ENCODE measurements at places on chromosomes 5 and 9.

- no peak for DNase-seq
Observed at GRCh38 chr9:97786341-97786740, 66.7 kb upstream of the FOXE1 start.

DNA sequence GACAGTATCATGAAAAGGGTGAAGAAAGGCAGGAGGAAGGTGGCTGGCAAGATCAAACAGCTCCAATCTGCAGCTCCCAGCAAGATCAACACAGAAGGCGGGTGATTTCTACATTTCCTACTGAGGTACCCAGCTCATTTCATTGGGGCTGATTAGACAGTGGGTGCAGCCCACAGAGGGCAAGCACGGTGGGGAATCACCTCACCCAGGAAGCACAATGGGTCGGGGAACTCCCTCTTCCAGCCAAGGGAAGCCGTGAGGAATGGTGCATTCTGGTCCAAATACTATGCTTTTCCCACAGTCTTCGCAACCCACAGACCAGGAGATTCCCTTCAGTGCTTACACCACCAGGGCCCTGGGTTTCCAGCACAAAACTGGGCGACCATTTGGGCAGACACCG is 66.8 kb downstream of the CAMSAP1 start:
- DNase-seq = no peak

GRCh38 chr5:108430931-108431608 is 49.2 kb upstream of the FBXL17 start:
- DNase-seq = no peak

GRCh38 chr9:119836036-119836435 is 466.8 kb upstream of the BRINP1 start:
- no peak for DNase-seq

- DNase-seq = no peak
Observed at GRCh38 chr9:134784577-134785305, 95.9 kb upstream of the FCN2 start.

DNA sequence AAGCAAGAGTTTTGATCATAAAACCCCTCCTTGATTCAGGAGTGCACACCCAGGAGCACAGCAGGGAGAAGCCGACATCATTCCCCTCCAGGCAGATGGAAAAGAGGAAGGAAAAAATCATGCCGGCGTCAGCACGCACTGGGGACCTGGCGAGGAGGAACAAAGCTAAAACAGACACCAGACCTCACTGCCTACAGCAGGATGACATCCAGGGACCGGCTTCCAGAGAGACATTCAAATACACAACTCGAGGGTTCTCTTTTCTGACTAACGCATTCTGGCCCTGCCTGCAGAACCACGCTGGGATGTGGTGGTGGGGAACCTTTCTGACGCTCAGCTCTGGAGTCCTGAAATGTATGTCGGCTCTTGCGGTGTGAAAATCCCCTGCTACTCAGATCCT is 2.7 kb downstream of the UBAC1 start:
- DNase-seq = no peak

- no peak for DNase-seq
Observed at GRCh38 chr5:110658006-110658405, 68.5 kb downstream of the TMEM232 start.

- no peak for DNase-seq
Observed at GRCh38 chr5:31417512-31417911, 114.4 kb downstream of the DROSHA start.

- no peak for DNase-seq
Observed at GRCh38 chr5:149496166-149496565, 55.1 kb downstream of the CSNK1A1 start.

GRCh38 chr9:99090336-99091130 is 14.4 kb upstream of the TGFBR1 start:
- no peak for DNase-seq

DNA sequence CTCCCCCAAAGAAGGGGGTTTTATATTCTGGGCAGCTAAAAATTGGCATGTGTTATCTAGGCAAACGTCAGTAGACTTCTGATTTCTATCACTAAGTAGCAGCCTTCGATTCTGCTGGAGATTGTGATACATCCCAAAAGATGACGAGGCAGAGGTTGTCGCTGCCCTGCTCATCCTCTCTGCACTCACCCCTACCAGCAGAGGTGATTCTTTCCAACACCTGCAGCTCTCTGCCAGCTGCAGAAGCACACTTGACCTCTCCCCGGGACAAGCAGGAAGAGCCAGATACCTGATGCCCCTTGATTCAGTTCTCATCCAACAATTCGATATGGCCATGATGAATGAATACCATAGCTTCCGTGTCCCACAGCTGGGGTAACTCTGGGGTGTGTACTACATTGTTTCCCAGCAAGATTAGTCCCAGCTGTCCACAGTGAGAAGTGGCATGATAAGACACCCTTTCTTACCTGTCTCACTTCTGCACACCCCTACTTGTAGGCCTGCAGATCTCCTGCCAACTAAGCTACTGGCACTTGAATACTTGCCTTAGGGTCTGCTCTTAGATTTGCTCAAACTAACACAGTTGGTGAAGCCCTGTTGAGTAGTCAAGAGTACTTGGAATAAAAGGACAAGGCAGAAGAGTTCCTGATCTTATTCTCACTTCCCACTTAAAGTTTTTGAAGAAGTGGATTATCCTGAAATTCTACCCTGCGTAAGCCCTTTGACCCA is 37.6 kb upstream of the SMAD5 start:
- no peak for DNase-seq

DNA sequence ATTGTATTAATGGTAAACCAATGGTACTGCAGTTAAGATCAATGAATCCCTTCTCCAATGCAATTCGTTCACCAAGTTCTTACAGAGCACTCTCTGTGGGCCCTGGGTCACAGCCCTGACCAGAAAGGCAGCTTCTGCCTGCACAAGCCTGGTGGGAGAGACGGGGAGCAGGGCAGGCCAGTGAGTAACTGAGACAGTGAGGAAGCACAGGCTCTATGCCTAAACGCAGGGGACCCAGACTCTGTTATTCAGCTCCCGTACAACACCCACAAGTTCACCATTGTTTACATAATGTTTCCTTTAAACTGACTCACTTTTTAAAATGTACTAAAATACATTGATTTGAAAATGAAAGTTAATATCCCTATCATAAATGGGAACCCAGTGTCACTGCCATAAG is 40.5 kb upstream of the CTSL start:
- DNase-seq = no peak

GRCh38 chr5:133149345-133149744 is 97.5 kb downstream of the HSPA4 start:
- DNase-seq = no peak

GRCh38 chr5:171839112-171839511 is 53.5 kb downstream of the SMIM23 start:
- DNase-seq = no peak

- DNase-seq = no peak
Observed at GRCh38 chr5:154365823-154366222, 80.0 kb upstream of the SAP30L start.

DNA sequence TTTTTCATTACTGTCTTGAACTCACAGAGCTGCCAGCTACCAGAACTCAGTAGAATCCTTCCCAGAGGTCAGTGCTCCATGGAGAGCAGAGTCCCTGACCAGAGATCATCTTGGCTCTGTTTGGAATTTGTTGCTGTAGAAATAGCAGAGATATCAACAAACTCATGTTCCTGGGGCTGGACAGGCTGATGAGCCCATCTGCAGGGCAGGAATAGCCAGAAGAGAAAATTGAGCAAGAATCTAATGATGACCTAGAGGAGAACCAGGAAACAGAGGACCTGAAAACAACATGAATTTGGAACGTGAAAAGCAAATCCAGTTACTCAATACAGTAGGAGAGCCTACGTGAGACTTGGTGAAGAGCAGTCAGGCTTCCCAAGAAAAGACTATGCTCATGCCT is 437.8 kb downstream of the PLK2 start:
- DNase-seq = no peak

- no peak for DNase-seq
Observed at GRCh38 chr5:172707285-172708182, 63.5 kb downstream of the DUSP1 start.

- DNase-seq = no peak
Observed at GRCh38 chr5:170809551-170809950, 26.0 kb downstream of the GABRP start.

GRCh38 chr5:95526871-95527270 is 27.9 kb downstream of the SKIC3 start:
- DNase-seq = no peak

DNA sequence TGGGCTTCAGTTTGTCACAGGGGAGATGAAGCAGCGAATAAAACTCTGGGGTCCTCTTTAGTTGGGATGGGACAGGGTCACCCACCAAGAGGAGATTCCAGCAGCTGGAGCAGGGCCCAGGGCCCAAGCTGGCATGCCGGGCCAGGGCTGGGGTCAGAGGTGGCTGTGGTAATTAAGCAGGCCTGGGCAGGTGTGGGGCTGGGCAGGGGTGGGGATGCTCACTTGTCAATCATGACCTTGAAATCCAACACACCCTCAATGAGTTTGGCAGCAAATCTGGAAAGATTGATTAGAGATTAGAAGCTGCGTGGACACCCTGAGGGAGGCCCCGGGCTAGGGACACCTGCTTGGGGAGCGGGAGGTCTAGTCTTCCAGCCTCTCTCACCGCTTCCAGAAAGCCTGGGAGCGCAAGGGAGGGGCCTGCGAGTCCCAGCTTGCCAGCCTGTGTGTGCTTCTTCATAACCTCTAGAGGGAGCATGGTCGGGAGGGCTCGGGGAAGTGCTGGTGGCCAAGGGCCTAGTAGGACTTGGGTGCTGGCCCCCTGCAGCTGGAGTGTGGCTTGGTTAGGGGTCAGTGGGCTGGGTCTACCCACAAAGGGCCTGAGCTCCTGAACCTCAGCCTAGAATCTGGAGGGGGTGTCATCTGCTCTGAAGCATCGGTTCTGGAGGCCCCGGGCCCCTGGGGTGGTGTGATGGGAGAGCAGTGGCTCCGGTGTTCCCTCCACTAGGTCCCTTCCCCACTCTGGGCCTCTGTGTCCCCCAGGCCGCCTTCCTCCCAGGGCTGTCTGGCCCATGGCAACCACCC is 7.6 kb downstream of the CRAT start:
- DNase-seq = no peak

DNA sequence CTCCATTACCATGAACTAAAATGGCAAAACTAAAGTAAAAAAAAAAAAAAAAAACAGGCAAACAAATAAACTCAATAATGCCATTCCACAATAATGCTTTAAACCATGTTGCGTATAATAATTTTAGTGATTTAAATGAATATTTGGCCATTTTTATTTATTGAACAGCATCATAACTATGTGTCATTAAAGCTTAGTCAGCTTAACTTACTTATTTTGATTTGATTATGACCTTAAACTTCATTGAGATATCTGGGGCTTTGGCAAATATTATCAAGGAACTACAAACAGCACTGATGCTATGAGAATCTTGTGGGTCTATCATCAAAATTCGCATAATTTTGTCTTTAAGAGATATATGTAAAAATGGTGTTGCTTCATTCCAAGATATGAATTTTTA is 1610.3 kb upstream of the NUDT12 start:
- no peak for DNase-seq

- DNase-seq = no peak
Observed at GRCh38 chr5:126368239-126368812, 54.9 kb upstream of the GRAMD2B start.

- DNase-seq = no peak
Observed at GRCh38 chr5:144361406-144361805, 190.7 kb downstream of the KCTD16 start.

GRCh38 chr5:143213231-143213850 is 190.1 kb downstream of the NR3C1 start:
- no peak for DNase-seq

GRCh38 chr5:132060501-132061161 is at the start of gene IL3:
Gene IL3 (plus strand): TSS chr5:132060655. CDS start chr5:132060707, 52 bp downstream.
- no peak for DNase-seq

- no peak for DNase-seq
Observed at GRCh38 chr9:16282216-16282615, 588.3 kb downstream of the BNC2 start.

DNA sequence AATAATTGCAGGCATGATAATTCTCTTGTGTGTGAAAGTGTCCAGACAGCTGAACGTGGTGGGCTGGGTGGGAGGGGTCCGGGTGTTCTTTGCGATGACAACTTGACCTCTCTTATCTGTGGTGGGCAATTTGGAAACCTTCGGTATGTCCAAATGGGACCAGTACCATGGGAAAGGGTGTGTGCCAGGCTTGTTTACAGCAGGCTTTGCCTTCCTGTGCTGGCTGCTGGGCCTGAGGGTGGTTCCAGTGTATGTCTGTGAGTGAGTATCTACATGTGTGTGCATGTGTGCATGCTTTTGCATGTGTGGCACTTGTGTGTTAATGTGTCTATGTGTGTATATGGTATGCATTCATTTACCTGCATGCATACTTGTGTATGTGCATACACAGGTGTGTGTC is 166.4 kb downstream of the GADD45G start:
- no peak for DNase-seq

- DNase-seq = no peak
Observed at GRCh38 chr5:155485386-155485785, 471.8 kb downstream of the KIF4B start.

DNA sequence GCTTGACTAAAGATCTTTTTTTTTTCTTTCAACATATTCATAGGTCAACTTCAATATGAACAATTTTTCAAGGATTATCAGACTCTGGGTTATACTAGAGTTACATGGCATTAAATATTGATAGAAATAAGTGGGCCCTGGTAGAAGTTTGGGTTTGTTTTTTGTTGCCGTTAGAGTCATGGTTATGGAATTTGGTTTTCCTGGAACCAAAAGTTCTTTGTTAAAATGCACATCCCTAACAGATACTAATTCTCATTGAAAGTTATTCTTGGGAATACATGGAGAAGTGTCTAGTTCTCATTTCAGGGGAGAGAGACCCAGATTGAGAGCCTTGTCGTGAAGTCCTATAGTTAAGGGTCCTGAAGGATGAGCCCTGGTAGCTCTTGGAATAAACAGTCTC is 124.9 kb downstream of the FGF1 start:
- DNase-seq = no peak

- no peak for DNase-seq
Observed at GRCh38 chr5:133236541-133236951, 184.7 kb downstream of the HSPA4 start.

DNA sequence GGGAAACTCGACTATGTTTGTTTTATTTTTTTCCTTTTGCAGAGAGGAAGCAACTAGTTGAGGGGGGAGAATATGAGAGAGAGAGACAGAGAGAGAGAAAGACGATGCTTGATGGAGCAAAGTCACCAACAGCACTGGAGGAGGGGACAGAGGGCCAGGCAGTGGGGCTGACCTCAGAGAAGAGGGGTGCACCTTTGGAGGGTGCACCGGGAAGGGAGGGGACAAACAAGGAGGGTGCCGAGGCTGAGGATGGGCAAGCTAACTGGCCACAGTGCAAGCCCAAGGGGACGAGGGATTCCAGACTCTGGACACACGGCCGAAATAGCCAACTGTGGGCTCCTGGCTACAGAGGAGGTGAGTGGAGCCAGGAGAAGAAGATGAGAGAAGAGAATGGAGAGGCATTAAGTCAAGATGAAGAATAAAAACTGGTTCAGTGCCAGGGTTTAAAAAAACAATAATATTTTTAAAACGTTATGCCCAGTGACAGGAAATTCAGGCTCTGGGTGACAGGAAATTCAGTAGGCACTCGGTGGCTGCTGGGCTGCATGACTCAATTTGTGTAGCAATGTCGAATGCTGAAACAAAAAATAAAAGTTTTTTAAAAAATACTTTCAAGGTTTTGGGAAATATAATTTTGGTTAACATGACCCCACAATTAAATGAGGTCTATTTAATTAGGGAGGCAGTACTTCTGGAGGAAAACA is 13.3 kb upstream of the GLRX start:
- no peak for DNase-seq
